ENCODE measurements at places on chromosomes 11 and 22.

- DNase-seq, result no peak
Measured at GRCh38 chr22:30559889-30560288, 13.3 kb upstream of the SEC14L6 start.

DNA sequence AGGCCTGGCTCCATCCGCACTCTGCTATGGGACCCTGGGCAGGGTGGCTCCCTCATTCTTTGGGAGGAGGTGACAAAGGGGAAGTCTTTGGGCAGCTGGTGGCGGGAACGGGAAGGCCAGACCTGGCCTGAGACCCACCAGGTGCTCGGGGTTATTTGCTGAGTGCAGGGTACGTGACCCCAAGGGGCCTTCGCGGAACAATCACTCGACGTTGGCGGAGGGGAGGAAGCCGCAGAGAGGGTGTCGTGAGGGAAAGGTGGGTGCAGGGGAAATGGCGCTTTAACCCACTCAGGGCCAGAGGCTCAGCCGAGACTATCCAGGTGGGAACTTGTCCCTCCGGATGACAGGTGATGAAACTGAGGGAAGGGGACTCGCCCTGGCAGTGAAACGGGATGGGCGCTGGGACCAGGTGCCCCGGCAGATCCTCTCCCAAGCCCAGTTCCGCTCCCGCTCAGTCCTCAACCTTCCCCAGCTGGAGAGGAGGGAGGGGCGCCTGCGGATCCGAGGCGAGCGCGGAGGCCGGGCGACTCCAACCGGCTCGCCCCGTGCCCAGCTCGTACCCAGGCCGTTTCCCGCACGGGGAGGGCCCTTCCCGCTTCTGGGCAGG is 911 bp downstream of the A4GALT start:
- DNase-seq, result no peak

DNA sequence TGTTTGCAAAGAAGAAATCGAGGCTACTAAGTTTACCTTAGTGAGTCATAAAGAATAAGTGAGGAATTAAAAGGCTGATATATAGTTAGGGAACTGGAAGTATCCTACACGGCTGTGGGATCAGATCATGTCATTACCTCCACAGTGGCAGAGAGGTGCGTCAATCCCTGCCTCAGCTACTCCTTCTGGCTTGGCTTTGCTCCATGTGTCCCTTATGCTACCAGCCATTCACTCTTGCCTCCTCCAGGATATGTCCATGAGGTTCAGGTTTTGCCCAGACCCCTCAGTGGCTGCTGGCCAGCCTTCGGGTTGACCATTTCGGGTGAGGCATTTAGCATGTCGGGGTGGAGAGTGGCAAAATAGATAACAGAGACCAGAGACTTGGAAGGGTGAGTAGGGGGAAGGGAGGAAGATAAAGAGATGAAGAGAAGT is 153.4 kb downstream of the LDLRAD3 start:
- DNase-seq, result no peak

- no peak for DNase-seq
Measured at GRCh38 chr11:2217211-2218030, 45.8 kb upstream of the TH start.

DNA sequence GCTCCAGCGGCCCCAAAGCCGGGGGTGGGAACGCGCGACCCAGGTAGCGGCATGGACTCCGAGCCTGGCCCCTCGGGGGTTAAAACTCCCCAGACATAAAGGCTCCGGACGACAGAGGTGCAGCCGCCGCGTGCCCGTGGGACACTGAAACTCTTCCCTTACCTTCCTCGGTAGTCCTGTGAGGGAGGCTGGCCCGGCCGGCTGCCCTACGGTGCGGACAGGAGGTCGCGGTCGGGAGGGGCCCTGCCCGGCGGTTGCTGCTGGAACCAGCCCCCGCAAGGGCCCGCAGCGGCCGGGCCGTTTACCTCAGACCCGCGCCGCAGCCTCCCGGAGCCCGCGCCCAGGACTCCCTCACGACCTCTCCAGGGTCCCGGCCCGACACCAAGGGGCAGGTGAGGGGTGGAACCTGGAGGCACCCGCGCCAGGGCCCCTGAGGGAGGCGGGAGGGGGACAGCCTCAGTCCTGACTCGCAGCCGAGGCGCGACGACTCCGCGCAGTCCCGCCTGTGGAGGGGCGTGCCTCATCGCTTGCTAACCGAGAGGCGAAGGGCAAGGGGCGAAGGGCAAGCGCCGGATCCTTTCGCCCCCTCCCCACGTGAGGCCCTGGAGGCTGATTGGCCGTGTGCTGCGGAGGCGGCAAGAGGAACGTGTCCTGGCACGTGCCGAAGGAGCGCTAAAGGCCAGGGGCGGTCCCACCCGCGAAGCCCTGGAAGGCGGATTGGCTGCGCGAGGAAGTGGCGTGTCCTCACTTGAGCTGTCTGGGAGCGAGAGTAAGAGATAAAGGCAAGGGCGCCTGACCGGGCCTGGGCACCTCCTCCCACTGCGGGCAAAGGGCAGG is at the start of gene UPB1:
Gene UPB1 (plus strand): TSS at position 805 of the 837 bp plus-strand sequence. CDS start 72 bp downstream, outside the sequence.
- no peak for DNase-seq

DNA sequence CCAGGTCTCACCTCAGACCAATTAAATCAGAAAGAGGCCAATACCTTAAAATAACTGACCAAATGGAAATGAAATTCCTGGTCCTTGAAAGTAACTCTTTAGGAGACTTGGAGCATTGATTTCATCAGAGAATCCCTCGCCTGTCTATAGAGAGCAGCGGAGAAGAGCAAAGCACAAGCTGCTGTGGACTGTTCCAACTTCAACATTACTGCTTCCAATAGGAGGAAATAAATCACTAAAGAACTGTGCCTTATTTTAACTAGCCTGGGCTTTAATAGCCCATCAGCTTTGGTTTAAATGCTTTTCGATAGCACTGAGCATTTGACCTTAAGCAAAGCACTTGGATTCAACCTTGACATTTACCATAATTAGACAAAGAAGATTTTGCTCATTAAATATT is 32.0 kb upstream of the FJX1 start:
- DNase-seq, result no peak

DNA sequence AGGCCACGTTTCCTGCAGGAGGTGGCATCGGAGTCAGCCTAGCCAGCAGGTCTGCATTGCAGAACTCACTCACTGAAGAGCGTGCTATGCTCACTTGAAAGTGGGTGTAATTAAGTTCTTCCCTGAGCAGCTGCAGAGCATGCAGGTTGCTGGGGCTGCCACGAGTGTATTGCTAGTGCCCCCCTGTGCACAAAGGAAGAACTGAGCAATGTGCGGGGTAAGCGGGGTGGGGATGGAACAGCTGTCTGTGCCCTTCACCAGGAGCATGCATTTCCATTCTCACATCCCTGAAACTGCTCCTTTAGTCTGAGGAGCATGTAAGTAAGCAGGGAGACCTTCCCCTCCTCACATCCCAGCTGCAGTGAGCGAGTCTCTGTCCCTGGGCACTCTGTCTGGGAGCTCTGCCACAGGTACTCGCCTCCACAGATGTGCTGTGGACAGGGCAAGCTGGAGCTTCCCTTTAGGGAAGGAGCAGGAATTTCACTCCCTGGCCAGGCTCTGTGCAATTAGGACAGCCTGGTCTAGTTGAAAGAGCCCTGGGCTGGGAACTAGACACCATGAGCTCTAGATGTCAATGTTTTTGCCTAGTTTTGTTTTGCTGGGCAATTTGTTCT is 1031.8 kb downstream of the NTM start:
- no peak for DNase-seq

GRCh38 chr22:50063589-50064393 is 5.7 kb upstream of the TTLL8 start:
- DNase-seq, result no peak

- DNase-seq, result no peak
Measured at GRCh38 chr11:60193687-60194433, 11.0 kb upstream of the MS4A6A start.

Measured in stimulated activated CD4-positive, alpha-beta T cell treated with anti-CD3 and anti-CD28 coated beads, TNF-alpha, amount 100 ng/mL, for 1 hour (primary cell).